ENCODE measurements at places on chromosomes 4 and X.

- DNase-seq, result no peak
These were observed 26.0 kb downstream of the SMIM43 start for GRCh38 chr4:121738780-121739535.

DNA sequence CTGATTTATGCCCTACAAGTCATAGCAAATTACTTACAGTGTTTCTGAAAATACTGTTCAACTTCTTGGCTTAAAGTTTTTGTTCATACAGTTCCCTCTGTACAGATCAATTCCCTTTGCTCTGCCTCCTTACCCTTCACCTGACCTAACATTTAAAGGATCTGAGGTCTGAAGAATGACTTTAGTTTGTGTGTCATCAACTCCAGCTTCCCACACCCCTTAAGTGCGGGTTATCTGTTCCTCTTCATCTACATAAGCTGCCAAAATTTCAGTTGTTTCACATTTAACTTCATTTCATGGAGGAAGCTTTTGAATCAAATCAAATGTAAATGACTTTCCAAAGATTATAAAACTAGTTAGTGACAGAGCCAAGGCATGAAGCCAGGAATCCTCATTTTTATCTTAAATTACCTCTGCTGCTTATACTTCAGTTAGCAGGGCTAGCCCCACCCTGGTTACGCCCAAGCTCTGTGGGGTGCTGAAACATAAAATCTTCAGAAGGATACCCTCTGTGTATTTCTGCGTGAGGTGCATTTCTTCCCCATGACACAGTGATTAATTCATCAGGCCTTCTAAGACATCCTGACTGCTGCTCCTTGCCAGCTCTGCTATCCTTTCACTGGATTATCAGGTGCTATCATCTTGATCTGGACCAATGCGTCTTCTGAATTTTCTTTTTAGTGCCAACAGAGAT lies 16.5 kb downstream of the CXCL1 start:
- no peak for DNase-seq

- DNase-seq, result peak; percentile 19
These were observed 36.3 kb downstream of the DTHD1 start for GRCh38 chr4:36317721-36318120.

DNA sequence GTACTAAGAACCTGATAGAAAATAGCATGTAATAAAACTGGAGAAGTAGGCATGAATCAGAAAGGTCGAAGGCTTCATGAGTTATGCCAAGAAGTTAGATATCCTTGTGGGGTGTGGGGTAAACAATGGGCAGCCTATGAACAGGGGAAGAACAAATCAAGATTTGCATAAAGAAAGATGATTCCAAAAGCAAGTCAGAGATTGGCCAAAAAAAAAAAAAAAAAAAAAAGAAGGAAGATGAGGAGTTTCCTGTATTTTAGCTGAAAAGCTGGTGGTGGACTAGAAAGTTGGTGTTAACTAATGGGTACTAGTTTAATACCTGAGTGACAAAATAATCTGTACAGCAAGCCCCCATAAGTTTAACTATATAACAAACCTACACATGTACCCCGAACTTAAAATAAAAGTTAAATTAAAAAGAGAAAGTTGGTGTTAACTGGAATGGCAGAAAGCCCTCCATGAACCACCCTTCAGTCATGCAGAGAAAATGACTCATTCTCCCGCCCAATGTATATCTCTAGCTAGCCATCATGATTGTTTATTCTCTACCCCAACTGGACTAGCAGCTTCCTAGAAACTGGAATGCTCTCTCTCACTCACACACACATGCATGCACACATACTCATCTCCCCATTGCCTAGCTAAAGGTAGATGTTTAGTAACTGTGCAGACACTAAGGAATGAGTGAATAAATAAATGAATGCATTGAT lies 41.7 kb downstream of the ATP11C start:
- peak; percentile 66 for DNase-seq

GRCh38 chr4:53444954-53445353 lies 67.5 kb downstream of the FIP1L1 start:
- no peak for DNase-seq

- DNase-seq, result no peak
These were observed 26.3 kb upstream of the ADH1C start for GRCh38 chr4:99378876-99379275.

GRCh38 chrX:12610079-12610478 lies 181.1 kb upstream of the PRPS2 start:
- DNase-seq, result peak; percentile 25

GRCh38 chr4:169745291-169745690 lies 12.5 kb downstream of the HPF1 start:
- DNase-seq, result no peak

DNA sequence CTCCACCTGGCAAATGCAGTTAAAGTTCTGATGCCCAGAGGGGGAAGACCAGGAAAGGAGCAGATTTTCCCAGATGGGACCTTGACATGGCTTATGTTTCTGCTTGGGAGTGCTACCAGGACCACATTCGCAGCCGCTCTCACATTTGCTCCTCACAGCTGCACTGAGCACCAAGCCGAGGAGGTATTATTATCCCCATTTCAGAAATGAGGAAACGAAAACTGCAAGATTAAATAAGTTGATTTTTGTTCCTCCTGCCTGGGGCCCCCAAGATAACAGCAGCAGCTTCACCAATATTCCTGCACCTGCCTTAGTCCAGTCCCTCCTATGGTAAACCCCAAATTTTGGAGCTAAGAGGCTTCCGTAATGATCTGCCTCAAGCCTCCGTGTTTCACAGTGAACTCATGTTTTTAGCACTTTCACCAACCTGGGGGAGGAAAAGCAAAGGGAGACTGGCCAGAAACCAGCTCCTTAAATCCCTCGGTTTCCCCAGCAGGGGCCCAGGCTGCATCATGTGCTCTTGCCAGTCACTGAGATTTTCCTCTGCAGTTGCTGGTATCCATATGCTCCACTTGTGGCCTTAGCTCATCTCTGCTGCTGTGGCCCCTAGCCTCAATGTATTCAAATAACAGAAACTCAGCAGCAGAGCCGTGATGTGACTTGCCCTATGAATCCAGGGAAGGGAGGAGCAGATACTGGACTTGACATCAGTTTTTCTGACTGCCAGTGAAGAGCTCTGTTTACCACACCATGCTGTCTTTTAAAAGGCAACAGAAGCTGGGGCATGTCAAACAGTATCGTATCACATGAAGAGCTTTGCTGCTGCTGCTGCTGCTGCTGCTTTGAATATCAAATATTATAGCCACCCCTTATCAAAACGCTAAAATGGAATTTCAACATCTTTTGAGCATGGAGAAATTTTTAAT lies 95.5 kb upstream of the KLHL13 start:
- DNase-seq, result peak; percentile 41

GRCh38 chrX:91279479-91279878 lies 155.2 kb upstream of the PABPC5 start:
- DNase-seq, result no peak

- no peak for DNase-seq
These were observed 43.4 kb upstream of the OGT start for GRCh38 chrX:71489540-71489939.

DNA sequence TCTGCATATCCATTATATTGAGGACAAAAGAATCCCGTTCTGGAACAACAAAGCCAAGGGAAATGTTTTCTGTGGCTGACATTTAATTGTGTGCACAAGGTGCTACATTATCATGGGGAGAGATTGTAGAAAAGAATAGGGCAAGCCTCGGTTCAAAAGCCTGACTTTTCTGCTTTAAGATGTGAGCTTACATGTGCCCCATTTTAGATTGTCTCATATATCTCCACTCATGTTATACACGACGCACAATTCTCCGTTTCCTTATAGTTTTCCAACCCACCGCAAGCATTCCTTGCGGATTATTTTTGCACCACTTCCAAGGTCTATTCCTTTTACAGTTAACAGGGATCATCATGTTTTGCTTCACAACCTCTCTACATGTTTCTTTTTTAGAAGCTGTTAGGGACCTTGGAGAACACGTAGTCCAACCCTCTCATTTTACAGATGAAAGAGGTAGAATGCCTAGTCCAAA lies 99.6 kb upstream of the MAML3 start:
- DNase-seq, result no peak

GRCh38 chrX:44503560-44503959 lies 39.1 kb downstream of the FUNDC1 start:
- DNase-seq, result no peak

GRCh38 chr4:113112338-113112978 lies 63.0 kb downstream of the ANK2 start:
- peak; percentile 9 for DNase-seq

DNA sequence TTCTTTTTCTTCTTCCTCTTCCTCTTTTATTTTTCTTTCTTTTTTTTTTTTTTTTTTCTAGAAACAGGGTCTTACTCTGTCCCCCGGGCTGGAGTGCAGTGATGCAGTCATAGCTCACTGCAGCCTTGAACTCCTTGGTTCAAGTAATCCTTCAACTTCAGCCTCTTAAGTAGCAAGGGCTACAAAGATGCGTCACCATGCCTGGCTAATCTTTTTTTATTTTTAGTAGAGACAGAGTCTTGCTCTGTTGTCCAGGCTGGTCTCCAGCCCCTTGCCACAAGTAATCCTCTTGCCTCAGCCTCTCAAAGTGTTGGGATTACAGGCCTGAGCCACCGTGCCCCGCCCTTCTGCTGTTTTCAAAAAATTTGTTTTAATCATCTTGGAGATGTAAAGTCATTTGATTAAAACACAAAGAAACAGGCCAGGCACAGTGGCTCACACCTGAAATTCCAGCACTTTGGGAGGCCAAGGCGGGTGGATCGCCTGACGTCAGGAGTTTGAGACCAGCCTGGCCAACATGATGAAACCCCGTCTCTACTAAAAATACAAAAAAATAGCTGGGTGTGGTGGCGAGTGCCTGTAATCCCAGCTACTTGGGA lies 28.1 kb downstream of the SYNPO2 start:
- no peak for DNase-seq

DNA sequence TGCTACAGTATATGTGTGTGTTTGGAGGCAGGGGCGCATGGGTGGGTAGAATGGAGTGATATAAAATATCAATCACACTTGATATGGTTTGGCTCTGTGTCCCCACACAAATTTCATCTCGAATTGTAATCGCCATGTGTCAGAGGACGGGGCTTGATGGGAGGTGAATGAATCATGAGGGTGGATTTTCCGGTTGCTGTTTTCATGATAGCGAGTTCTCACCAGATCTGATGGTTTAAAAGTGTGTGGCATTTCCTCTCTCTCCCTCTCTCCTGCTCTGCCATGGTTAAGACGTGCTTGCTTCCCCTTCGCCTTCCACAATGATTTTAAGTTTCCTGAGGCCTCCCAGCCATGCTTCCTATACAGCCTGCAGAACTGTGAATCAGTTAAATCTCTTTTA lies 14.8 kb downstream of the SOWAHB start:
- DNase-seq, result no peak

GRCh38 chr4:15063341-15063740 lies 61.1 kb downstream of the CPEB2 start:
- no peak for DNase-seq

DNA sequence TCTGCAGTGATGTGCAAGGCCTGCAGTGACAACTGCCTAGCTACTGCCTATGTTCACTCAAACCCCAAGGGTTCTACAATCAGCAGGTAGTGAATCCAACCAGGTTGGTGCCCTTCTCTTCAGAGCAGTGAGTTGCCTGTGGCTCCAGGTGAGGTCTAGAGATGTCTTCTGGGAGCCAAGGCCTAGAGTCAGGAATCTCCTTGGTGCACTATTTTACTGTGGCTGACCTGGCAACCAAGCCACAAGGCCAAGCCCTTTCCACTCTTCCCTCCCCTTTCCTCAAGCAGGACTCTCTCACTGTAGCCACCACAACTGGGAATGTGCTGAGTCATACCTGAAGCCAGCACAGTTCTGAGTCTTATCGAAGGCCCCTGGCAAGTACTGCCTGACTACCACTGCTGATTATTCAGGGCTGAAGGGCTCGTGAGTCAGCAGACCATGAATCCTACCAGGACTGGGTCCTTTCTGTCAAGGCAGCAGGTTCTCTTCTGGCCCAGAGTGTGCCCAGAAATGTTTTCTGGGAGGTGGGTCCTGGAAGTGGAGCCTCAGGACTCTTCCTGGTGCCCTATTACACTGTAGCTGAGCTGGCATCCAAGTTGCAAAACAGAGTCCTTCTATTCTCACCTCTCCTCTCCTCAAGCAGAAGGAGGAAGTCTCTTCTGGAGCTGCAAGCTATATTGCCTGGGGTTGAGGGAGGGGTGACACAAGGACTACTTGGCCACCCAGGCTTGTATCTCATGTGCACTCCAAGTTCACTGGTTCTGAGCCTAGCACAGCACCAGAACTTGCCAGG lies 111.6 kb downstream of the BTC start:
- peak; percentile 91 for DNase-seq

DNA sequence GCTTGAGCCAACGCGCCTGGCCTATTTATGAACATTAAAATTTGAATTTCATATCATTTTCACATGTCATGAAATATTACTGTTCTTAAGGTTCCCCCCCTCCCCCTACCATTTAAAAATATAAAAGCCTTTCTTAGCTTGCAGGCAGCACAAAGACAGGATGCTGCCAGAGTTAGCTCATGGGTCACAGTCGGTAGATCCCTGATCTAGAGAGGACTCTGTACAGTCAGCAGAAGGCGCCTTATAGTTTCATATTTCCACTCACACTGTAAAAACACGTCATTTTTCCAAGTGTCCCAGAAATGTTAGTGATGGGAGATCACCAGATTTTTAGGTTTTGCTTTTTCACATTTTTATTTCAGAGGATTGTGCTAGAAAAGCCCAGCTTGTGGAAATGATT lies 12.2 kb downstream of the NOCT start:
- DNase-seq, result no peak

DNA sequence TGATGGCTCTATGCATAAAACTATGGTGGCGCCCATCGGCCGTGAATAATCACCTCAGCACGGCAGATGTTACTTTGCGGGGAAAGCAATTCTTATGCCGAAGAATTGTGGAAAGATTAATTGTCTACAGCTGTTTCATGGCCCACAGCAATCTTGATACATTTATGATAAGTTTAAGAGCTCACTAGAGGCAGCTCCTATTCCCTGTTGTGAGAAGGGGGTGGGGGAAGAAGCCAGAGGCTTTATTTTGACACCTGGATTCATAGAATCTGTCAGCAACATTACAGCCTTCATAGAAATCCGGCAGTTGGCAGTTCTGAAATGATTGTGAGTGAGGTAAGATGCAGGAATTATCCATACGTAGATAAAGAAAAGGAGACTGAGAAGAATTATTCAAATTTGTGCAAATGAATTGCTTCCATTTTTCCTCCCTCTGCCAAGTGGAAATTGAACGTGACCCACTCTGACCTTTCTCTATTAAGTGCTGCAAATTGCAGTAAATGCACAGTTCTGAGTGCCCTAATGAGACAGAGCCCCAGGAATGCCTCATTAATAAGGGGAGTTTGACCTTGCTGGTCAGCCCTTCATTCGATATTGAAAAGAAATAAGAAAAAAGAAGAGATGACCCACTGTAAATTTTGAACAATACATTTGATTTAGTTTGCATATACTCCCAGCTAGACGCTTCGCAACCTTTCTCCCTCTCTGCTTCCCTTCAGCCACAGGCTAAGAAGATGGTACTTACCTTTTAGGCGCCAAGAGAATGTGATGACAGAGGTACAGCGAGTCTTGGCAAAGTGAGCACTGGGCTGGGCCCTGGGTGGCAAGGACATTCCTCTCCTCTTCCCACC lies 188.8 kb downstream of the GPAT3 start:
- no peak for DNase-seq

GRCh38 chr4:165308166-165308565 lies 19.3 kb upstream of the MSMO1 start:
- DNase-seq, result peak; percentile 12
